ENCODE measurements at places on chromosomes 13 and 19. TPM values are rescaled to one million over a fixed set of nuclear protein-coding genes. Genes with fewer than 3 reads are reported as not detected.

DNA sequence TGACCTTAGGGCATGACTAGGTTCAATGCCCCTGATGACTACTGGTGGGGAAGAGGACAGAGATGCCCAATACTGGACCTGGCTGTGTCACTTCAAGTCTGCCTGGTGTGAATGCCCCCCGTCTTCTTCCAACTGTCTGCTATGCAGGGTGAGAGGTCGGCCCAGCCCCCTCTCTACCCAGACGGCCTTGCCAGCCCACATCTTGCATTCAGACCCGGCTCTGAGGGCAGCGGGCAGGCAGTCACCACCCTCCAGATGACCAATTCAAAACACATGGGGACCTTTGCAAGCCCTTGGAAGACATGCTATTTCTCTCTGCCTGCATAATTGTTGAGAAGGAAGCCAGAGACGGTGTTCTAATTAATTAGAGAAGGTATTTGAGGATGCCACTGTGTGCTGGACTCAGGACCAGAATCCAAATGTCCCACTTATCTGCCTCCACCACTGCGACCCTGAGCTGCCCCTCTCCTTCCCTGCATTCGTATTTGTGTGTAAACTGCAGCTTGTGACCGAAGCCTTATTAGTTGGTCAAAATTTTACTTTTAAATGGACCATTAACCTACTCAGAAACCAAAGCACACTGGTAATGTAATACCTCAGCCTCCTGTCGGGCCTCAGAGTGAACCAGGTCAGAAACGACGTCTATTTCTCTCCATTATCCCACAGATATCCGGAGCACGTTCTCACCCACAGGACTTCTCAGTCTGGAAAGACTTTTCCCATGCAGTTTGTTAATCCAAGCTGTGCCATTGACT, 407.0 kb downstream of the ZNF536 start:
- no peak for DNase-seq

ZNF296 gene
- 13.2 TPM for polyA plus RNA-seq

DNA sequence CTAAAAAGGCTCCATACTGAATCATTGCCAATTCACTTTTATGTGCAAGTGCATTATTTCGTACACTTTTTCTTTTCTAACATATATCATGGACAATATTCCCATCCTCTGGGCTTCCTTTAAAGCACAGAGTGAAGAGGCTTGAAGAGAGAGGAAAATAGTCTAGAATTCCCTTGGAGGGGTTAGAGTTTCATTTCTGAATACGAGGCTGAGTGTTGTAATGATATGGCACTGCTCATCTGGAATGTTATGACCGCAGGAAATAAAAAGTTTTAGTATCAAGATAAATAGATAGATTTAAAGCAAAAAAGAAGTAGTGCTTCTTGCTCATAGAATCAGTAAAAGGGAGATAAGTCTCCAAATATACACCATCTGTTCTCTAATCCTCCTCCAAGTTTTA, 412.3 kb upstream of the SLITRK1 start:
- DNase-seq: no peak

F2RL3 gene
- 0.62 TPM for polyA plus RNA-seq

DNA sequence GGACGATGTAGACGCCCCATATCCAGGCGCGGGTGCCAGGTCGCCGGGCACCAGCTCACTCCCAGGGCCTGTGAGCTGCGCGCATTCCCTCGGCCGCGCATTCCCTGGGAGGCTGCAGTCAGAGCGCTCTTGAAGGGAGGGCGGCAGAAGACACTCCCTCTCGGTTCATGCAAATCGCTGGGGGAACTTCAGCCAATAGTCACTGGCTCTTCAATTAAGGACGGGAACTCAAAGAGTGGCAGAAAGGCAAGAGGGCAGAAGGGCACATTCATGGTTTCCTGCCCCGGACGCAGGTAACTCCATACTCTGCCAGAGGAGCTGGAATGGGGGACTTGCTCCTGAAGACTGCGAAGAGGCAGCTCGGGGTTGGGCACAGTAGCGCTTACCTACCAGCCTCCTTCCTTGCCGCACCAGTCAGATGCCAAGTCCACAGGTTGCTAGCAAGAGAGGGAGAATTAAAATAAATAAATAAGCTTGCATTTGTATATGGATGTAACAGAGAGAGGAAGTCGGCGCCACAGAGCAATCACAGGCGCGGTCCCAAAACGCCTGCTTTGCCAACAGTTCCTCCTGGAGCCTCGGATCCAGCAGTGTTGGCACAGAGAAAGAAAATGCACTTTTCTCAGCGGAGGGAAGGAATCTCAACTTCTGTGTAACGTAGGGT, 459 bp downstream of the PCDH20 start:
- no peak for DNase-seq

GRCh38 chr19:40035996-40036395, 20.0 kb downstream of the ZNF780B start:
- no peak for DNase-seq

DNA sequence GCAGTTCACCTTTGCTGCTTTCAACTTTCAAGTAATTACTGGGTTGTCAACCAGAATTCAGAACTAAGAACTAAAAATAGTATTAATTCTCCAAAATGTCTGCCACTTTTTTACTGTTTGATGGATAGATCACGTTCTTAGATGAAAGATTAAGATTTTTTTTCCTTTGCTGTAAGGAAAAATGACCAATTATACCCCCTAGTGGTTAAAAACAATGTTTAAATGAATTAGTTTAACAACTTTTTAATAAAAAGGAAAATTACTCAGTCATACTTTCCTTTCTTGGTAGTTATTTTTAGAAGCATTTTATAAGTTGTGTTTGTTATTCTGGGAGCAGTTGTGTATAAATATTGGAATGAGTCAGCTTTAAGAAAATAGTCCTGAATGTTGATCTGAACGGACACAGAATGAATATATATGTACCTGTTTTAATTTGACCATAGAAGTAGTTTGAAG, 4.6 kb downstream of the TM9SF2 start:
- DNase-seq: no peak

TUBA3C gene
- polyA plus RNA-seq: not detected

GRCh38 chr19:16830679-16831078, 1.5 kb downstream of the SIN3B start:
- DNase-seq: no peak

- DNase-seq: no peak
Observed at GRCh38 chr13:27406178-27406939, 18.1 kb upstream of the GTF3A start.

ZNF536 gene
- 2.7 TPM for polyA plus RNA-seq

TEX26 gene
- 1.1 TPM for polyA plus RNA-seq

KL gene
- polyA plus RNA-seq: 0.40 TPM

DNA sequence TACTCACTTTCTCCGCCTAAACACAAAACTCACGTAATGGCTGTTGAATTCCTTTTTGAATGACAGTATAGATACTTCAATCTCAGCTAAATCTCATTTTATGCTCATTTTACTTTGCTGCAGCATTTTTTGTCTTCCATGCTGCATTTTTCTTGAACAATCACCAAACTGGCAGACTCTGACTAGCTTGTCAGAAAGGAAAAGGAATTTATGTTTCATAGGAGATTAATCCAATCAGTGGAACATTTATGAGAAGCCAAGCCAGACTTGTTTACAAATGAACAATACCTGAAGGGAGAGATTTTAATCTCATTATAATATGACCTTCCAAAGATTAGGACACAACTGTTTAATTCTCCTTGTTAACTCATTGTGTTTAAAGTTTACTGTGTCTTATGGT, 1044.3 kb downstream of the DIAPH3 start:
- DNase-seq: no peak

- DNase-seq: no peak
Observed at GRCh38 chr13:79528356-79528755, 47.4 kb downstream of the NDFIP2 start.

- no peak for DNase-seq
Observed at GRCh38 chr13:112735791-112736190, 46.0 kb downstream of the ATP11A start.

NECTIN2 gene
- polyA plus RNA-seq: 124 TPM

- DNase-seq: no peak
Observed at GRCh38 chr13:59946944-59947343, 216.8 kb downstream of the DIAPH3 start.

DNA sequence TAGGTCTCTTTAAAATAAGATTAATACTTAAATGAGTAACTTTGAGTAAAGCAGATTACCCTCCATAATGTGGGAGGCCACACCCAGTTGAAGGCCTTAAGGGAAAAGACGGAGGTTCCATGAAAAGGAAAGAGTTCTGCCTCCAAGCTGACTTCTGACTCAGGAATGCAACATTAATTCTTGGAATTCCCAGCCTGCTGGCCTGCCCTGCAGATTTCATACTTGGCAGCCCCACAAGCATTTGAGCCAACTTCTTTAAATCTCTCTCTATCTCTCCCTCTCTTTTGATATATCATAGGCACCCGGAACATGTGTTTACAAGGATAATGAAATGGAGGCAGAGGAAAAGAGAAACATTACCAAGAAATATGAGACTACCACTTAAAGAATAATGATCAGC, 902.3 kb upstream of the MIR17HG start:
- no peak for DNase-seq

RBM26 gene
- 31.2 TPM for polyA plus RNA-seq

DNA sequence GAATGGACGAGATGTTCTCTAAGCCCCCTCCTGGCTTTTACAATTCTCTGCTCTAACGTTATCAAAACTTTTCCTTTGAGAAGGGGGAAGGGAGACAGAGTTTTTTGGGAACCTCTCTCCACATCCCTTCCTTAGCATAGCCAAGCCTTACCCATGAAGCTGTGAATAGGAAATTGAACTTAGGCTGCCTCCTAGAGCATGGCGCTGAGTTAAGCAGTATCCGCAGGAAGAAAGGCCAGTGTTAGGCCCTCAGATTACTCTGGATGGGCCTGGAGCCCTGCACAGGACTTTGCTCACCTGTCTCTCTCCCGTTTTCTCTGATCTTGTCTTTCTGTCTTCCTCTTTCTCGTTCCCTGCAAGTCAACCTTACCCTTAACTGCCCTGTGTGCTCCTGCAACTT, 39.6 kb downstream of the CYP2B6 start:
- DNase-seq: no peak

FFAR2 gene
- polyA plus RNA-seq: 0.40 TPM

- no peak for DNase-seq
Observed at GRCh38 chr13:44437356-44438233, 64.0 kb downstream of the SERP2 start.

DNA sequence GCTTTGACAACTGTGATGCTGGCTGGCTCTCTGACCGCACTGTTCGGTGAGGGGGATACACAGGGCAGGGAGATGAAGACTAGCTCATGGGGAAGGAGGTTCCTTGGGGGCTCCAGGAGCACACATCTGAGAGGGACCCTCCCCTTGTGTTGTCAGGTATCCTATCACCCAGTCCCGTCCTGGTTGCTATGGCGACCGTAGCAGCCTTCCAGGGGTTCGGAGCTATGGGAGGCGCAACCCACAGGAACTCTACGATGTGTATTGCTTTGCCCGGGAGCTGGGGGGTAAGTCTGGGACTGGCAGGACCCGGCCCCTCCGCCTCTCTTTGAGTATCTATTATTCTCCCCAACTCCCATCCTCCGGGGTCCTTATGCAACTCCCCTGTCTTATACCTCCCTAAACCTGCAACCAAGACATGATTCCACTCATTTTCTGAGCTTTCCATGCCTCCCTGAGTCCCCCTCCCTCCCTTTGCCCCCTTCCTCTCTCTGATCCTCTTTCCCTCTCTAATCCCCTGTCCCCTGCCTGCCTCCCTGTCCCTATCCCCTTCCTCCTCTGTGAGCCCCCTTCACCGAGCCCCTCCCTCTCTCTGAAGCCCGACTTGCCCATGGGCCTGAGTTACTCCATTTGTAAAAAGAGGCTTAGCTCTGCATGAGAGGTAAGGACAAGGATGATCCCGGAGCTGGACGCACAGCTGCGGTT, 12.5 kb downstream of the NCAN start:
- DNase-seq: no peak

Data from adrenal gland (tissue), 19 donors.